ENCODE measurements at places on chromosomes 7 and 10.

GRCh38 chr10:13272164-13272571 lies 27.7 kb downstream of the PHYH start:
- H3K27me3 ChIP-seq: no peaks in the 10 kb centered on the region
- no peaks in the 10 kb centered on the region for H3K4me1 ChIP-seq
- DNase-seq: no peak

DNA sequence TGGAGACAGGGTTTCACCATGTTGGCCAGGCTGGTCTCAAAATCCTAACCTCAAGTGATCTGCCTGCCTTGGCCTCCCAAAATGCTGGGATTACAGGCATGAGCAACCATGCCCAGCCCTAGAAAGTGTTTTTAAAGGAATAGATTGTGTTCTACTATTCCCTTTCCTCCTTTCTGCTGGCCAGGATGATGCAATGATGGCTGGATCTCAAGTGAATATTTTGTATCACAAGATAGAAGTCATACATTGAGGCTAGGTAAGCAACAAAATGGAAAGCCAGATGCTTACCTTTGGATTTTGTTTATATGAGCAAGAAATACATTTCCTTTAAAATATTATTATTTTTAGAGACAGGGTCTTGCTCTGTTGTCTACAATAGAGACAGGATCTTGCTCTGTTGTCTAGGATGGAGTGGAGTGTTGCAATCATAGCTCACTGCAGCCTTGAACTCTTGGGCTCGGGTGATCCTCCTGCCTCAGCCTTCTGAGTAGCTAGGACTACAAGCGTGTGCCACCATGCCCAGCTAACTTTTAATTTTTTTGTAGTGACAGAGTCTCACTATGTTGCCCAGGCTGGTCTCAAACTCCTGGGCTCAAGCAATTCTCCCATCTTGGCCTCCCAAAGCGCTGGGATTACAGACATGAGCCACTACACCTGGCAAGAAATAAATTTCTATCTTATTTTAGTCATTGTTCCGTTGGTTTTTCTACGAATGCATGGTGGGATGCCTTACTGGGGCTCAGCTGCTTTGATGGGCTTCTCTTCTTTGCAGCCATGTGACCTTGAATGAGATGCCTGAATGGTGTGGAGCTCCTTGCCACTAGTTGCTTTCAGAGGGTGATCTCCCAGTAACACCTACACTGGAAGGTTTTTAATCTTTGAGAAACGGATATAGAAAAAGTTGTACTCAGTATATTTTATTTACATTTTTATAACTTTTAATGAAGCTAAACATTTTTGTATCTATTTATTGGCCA lies 5.8 kb upstream of the AEBP1 start:
- DNase-seq: no peak
- H3K4me1 ChIP-seq: peaks cover 81% of the 10 kb centered on the region
- H3K36me3 ChIP-seq: no peaks in the 10 kb centered on the region
- no peaks in the 10 kb centered on the region for H3K27me3 ChIP-seq
- no peak overlapping the region for H3K4me3 ChIP-seq
- peak overlapping the region; percentile 91 for H3K27ac ChIP-seq

DNA sequence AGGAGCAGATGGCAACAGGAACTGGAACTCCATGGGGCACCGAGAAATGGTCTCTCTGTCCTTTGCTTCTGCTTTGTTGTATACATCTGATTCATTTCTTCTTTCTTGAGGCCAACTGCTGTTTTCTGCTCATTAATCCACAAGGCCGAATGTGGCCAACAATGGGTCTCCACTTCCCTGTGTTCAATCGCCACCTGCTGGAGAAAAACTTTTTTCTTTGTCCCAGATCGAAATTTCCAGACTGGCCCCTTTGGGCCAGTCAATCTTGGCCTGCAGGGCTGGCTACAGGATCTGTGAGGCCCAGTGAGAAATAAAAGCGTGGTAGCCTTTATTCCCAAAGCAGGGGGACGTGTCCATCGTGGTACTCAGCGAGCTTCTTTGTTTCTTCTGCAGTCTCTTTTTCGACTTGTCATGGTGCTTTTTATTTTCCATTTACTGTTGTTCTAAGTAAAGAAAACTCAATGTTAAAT lies 58.8 kb downstream of the PARP12 start:
- H3K4me3 ChIP-seq: no peak overlapping the region
- DNase-seq: no peak
- no peaks in the 10 kb centered on the region for H3K36me3 ChIP-seq
- no peaks in the 10 kb centered on the region for H3K27me3 ChIP-seq
- no peak overlapping the region for H3K27ac ChIP-seq

GRCh38 chr7:100577507-100577906 lies 3.8 kb upstream of the SAP25 start:
- no peak overlapping the region for H3K4me3 ChIP-seq
- H3K27me3 ChIP-seq: no peaks in the 10 kb centered on the region
- H3K4me1 ChIP-seq: peaks cover 4% of the 10 kb centered on the region
- no peak for DNase-seq
- H3K36me3 ChIP-seq: peaks cover 30% of the 10 kb centered on the region

GRCh38 chr10:7291487-7292270 lies 119.2 kb downstream of the SFMBT2 start:
- H3K4me1 ChIP-seq: peaks cover 14% of the 10 kb centered on the region
- no peaks in the 10 kb centered on the region for H3K36me3 ChIP-seq
- no peaks in the 10 kb centered on the region for H3K27me3 ChIP-seq

Measured in activated B cell treated with CpG ODN at 0.5 μM for 24 hours (primary cell).